ENCODE measurements at places on chromosomes 11 and 22.
A peak's percentile ranks its signal among the peaks of the same experiment; 100 is the strongest.

GRCh38 chr11:9014826-9015225 lies 11.0 kb upstream of the NRIP3 start:
- DNase-seq = no peak

GRCh38 chr11:57675176-57675941 lies 7.4 kb downstream of the ZDHHC5 start:
- DNase-seq = no peak

DNA sequence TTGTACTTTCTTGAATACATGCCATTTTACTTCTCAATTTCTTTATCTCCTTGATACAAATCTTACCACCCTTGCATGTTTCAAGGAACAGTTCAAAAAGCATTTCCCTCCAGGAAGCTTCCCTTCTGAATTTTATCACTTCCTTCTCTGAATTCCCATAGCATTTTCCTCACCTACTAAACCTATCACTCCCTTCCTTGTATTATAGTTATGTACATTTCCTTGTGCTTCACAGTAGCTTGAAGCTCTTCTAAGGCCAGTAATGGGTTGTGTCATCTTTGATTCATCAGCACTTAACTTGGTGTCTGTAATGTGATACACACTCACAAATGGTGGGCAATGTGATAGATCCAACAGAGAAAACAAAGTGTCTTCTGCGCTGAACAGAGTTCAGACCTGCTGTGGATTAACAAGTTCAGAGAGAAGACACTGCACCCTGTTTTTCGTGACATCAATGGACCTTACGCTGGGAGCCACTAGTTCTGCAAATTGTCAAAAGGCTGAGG lies 127.5 kb downstream of the CCDC81 start:
- no peak for DNase-seq

DNA sequence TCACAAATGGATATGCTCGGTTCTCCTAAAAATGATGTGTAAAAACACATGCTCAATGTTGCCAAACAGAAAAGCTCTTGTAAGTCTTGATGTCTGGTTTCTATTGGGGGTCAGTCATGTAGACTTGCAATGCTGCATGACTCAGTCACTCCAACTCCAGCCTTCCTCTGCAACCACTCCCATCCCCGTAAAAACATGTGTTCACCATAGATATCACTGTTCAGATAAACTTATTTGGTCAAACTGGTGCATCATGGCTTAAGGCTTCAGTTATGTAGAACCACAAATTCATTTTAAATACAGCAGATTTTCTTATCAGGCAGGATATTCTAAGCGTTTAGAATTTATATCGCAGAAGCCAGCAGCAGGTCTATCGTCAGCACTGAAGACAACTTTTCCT lies 298.4 kb upstream of the LUZP2 start:
- no peak for DNase-seq

DNA sequence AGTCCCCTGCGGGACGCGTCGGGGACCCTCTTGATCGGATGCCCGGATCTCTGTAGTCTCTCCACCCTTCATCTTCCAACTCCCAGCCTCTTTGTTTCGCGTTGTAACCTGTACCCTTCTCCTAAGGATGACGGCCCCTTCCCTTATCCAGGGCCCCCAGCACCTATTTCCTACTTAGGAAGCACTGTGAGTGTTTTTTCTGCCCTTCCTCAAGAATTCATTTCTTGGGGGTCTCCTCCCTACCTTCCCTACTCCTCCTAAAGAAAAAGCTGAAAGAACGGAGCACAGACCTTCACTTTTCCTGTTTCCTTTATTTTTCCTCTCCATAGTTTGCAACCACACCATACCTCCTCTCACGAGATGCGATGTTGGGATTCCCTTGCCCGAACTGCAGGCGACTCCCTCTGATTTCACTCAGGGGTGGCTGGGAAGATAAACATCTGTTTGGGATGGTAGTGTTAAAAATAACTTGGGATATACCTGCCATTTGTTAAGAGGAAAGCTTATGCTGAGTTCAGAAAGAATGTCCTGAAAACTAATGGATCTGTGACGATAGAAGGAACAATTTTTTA lies 593 bp downstream of the FAM118B start:
- DNase-seq = no peak

DNA sequence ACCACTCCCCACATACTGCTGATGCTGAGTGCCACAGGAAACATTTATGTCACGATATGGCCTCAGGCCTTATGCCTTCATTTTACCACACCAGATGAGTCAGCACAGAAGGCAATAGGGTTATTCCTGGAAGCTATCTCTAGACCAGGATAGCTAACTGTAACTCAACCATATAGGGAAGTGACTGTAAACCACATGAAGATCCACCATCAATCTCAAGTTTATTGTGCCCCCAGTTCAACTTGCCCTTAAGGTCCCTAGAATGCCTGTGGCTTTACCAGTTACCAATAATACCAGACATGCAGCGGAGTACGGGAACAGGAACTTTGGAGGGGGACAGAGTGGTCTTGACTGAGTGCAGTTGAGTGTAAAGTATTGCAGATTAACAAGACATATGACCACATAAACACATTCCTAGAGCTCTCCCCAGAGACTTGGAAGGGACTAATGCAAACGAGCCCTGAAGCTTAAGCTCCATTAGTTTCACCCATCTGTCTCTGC lies 180.9 kb downstream of the KIF18A start:
- no peak for DNase-seq

DNA sequence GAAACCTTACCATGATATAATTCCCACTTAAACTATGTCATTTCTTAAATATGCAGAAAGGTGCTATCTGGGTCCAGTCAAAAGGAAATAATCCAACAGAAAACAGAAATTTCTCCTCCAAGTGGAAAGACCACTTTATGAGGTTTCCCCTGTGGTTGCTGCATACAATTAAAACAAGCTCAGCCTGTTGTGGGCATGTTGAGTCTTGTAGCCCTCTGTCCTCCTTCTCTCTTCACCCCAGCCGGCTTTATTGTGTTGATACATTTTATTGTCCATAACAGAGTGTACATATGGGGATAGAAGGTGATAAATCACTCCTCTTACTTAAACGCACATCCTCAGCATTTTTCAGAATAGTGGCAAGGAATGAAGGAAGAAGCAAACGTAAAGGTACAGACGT lies 126.0 kb upstream of the MTNR1B start:
- no peak for DNase-seq

GRCh38 chr11:102935514-102935913 lies 20.0 kb downstream of the MMP13 start:
- no peak for DNase-seq

- DNase-seq = no peak
These were observed 5.6 kb downstream of the PLAAT2 start for GRCh38 chr11:63557570-63557969.

GRCh38 chr11:57742087-57742452 lies 779 bp downstream of the SELENOH start:
- DNase-seq = no peak

DNA sequence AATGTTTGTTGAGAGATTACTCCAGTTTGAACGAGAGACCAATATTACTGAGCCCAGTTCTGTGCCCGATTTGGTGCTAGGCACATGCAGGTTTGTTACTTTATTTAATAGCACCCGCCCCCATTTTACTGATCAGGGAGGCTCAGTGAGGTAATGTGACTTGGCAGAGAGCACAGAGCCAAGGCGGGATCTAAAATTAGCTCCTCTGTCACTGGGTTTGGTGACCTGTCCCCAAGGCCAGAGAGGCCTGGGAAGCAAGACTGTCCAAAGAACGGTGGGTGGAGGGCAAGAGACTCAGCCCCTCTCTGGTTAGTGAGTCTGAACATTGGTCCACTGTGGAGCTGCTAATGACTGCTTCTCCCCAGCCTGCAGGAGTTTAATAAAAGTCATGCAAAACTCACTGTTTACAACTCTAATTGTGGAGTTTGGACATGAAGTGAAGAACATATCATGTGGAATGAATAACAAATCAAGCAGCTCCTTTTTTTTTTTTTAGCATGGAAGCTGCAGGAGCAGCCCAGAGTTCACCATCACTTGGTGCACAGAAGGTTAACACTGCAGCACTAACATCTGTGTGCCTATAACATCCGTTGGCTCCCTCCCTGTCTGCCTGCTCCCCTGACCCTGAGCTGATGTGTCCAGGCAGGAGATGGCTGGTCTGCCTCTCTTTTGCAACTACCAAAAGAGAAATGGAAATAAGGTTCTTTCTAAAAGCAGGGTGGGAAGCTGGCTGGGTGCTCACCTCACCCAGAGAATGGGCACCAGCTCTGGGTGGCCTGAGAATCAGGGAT lies 39.0 kb downstream of the CSNK2A3 start:
- DNase-seq = no peak

GRCh38 chr11:127733552-127733951 lies 733.0 kb upstream of the KIRREL3 start:
- no peak for DNase-seq

- DNase-seq = no peak
These were observed 1060.8 kb downstream of the OPCML start for GRCh38 chr11:132471466-132471865.

DNA sequence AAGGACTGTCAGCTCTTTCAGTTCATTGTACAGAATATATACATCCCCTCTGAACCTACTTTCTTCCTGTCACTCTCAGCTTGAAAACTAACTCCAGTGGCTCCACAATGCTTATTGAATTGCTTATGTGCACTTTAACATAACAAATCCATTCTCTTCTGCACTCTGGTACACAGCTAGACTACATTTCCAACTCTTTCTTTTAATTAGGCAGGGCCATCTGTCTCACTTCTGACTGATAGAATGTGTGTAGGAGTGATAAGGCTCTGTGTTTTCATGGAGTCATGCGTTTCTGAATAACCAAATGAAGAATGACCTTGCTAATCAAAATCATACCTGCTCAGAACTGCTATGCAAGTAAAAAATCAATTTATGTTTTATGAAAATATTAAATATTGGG lies 278.5 kb upstream of the CCDC179 start:
- DNase-seq = no peak

- DNase-seq = no peak
These were observed 10.3 kb downstream of the HSPA8 start for GRCh38 chr11:123051634-123052033.

DNA sequence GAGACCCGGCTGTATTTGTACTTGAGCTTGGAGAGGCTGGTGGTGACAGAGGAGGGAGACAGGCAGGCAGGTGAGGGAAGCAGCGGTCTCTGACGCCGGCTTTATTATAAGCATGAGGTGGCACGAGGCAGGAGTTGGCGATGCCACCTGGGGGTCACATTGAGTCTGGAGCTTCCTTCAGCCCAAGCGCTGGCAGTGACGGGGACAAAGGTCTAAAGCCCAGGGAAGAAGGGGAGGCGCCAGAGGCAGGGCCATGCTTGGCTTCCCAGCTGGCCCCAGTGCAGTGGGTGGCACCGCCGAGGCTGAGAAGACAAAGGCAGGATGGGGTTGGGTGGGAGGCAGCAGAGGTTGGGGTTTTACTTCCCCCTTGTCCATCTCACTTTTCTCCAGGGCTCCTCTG lies 4.5 kb downstream of the FXYD2 start:
- no peak for DNase-seq

GRCh38 chr22:49673048-49673447 lies 154.6 kb downstream of the BRD1 start:
- DNase-seq = no peak

GRCh38 chr11:81870066-81870412 lies 863.6 kb downstream of the FAM181B start:
- DNase-seq = no peak

DNA sequence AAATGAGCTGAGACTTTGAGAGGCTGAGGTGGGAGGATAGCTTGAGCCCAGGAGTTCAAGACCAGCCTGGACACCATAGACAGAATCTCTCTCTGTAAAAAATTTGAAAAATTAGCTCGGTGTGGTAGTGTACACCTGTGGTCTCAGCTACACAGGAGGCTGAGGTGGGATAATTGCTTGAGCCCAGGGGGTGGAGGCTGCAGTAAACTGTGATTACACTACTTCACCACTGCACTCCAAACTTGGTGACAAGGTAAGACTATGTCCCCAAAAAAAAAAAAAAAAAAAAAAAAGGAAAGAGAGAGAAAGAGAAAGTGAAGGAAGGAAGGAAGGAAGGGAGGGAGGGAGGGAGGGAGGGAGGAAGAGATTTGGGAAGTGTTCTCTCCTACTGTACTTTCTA lies 25.3 kb downstream of the RRP8 start:
- no peak for DNase-seq

- no peak for DNase-seq
These were observed 50.4 kb downstream of the FAM83F start for GRCh38 chr22:40044870-40045834.

DNA sequence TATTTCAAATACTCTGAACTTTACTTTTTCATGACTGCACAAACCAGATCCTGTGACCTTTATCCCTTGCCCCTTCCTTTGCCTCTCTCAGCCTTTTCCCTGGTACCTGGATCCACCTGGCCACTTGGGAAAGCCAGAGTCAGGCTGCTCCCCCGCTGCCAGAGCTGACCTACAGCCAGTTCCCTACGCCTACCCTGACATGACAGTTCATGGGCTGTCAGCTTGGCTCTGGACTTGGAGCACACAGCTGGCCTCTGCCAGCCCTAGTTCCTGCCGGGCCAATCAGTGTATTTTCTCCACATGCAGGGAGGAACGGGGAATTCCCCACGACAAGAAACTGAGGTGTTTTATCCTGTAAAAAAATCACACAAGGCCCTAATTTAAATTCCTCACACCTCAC lies 382.6 kb downstream of the INSC start:
- no peak for DNase-seq

DNA sequence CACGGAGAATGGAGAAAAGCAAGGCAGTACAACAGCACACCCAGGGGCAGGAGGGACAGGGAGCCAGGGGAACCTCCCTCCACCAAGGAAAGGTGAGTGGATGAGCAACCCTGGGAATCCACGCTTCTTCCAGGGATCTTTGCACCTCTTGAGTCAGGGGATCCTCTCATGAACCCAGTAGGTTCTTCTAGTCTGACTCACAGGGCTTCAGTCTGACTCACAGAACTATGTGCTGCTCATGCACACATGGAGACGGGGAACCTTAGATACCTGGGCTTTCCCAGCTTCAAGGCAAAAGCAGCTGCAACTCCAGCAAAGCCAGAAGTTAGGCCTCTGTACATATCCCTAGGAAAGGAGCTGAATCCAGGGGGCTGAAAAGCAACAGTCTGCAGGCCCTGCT lies 1021.4 kb upstream of the TENM4 start:
- no peak for DNase-seq

DNA sequence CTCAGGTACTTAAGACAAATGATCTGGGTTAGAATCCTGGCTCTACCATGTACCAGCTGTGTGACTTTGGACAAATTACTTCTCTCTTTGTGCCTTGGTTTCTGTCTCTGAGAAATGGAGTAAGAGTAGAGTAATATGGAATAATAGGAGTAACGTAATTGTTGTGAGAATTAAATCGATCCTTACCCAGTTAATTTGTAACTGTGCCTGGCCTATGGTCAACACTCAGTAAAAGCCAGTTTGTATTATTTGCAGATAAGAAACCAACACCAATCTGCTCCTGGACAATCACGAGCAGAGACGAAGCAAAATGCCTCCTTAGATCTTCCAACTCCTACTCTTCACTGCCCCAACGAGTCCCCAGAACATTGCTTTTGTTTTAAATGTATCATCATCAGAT lies 266.7 kb downstream of the DCDC1 start:
- no peak for DNase-seq

GRCh38 chr22:38700789-38701628 lies at the start of gene JOSD1:
Gene JOSD1 (minus strand): TSS chr22:38700943. CDS start chr22:38699987, 956 bp downstream.
- DNase-seq = peak; percentile 39

- DNase-seq = no peak
These were observed 3.1 kb downstream of the GSTP1 start for GRCh38 chr11:67586568-67587250.

- no peak for DNase-seq
These were observed 879.0 kb upstream of the CCDC90B start for GRCh38 chr11:84165139-84165538.

- DNase-seq = no peak
These were observed 2370.9 kb upstream of the RAG2 start for GRCh38 chr11:38968951-38969350.

Data from NCI-H1436 treated with DMSO at 0.1 percent for 48 hours (cell line).